Muscle of arm (tissue), 14 donors: ENCODE measurements at places on chromosomes 12 and 14.

DNA sequence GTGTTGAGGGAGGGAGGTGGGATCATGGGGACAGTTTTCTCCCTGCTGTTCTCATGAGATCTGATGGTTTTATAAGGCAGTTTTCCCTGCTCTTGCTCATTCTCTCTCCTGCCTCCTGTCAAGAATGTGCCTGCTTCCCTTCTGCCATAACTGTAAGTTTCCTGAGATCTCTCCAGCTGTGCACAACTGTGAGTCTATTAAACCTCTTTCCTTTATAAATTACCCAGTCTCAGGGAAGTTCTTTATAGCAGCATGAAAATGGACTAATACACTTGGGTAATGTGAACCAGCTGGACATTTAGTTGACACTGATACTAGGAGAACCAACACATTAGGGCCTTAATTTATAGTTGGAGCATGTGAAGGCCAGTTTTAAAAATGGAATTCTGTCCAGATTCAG is 12.4 kb upstream of the CCDC91 start:
- no peak for DNase-seq

GRCh38 chr14:51603495-51603894 is 48.2 kb upstream of the FRMD6 start:
- DNase-seq = no peak

DNA sequence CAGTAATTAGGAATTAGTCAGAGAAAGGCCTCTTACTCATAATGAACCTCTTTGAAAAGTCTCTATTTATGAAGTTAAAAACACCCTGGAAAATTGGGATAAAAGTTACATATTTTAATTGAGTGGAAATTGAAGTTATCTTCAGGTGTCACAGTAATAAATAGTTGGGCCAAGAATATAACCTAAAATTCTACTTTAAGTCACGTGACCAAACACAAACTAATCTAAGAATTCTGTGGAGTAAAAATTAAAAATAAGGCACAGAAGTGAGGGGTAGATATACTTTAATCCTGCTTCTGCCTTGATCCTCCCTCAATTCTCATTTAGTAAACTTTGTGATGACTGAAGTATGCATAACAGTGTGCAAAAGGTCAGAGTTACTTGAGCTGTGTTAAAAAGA is 226.4 kb downstream of the NAV3 start:
- DNase-seq = no peak

DNA sequence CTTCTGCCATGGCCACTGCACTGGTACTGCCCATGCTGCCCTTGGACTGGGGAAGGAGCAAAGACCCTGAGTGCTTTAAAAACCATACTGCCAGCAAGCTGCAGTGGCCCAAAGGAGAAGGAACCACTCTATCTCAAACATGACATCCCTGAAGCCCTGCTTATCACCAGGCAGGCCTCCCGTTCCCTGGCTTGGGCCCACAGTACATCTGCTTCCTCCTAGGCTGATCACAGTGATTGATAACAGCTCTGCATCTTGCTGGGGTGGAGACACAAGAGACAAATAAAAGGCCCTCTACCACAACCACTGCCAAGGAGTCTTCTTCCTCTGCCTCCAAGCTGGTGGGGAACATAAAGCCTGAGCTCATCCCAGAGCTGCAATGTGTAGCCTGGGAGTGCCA is 567.5 kb downstream of the TRHDE start:
- DNase-seq = no peak

DNA sequence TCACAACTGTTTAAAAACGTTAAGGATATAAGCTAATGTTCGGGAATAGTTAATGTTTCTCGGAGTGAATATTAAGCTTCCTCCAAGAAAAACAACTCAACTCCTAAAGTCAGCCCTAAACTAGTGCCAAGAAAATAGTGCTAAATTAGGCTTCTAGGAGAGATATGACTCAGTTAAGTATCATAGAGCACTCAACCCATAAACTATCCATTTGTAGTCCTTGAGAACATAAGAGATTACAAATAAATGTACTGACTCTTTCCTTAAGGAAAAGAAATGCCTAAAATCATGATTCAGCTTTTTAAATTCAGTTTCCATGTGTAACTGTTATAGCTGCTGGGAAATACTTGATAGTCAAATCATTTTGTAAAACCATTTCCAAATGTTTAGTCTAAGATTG is 117.1 kb downstream of the HMGA2 start:
- no peak for DNase-seq

DNA sequence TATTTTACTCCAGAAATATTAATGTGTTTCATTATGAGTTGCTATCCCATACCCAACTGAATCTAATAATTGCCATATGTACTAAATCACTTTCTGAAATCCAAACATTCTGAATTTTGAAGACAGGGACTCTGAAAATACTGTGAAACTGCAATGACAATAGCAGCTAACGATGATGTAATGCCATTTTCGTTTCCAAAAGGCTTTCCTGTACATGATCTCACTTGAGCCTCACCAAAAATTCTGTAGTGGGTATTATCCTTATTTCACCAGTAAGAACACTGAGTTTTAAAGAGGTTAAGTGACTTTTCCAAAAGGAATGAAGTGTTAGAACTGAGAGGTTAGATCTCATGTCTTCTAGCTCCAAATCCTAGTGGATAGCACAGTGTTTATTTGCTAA is 133.3 kb downstream of the FLRT2 start:
- peak; percentile 30 for DNase-seq

DNA sequence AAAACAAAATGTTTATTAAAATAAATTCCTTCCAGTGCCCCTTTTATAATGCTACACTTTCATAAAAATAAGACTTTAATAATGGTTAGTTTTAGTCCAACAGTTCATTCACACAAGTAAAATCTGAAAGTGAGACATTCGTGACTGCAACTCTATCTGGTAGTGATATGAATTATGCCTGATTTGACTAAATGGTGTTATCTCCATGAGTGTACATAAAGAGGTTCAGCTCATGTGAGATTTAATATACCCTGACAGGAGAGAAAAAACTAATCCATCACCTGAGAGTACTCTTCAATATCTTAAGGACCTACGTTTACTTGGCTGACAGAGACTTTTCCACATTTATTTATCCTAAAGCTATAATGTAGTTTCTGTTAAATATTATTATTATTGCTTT is 34.0 kb downstream of the ERO1A start:
- DNase-seq = no peak

DNA sequence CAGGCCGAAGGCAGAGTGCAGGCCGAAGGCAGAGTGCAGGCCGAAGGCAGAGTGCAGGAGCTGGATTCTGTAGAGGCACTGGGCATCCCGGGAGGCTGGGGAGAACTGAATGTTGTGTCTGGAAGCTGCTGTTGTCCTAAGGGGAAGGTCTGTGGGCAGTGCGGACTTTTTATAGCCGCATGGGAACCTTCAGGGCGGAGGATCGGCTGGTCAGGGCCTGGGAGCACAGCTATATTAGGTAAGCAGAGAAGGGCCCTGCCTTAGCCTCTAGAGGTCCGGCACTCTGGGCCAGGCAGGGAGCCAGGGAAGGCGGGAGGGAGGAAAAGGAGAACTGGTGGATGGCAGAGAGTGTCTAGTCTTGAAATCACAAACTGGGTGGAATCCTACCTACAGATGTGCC is 14.2 kb downstream of the CABP1 start:
- no peak for DNase-seq
